ENCODE measurements at places on chromosomes 7 and 10. TPM values are rescaled to one million over a fixed set of nuclear protein-coding genes. Genes with fewer than 3 reads are reported as not detected.

DNA sequence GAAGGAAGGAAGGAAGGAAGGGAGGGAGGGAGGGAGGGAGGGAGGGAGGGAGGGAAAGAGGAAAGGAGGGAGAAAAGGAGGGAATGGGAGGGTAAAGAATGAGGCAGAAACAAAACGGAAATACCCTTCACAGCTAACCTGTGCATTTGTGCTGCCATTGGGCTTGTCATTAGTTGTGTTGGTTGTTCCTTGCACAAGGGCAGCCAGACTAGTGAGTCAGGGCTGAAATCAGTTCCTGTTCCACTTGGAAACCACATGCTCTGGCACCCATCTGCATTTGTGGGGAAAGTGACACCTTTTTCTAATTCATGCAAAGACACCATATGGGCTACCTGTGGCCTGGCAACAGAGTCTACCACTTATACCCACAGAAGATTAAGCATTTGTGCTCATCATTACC lies 1004.0 kb upstream of the C7orf33 start:
- no peak for DNase-seq

DNA sequence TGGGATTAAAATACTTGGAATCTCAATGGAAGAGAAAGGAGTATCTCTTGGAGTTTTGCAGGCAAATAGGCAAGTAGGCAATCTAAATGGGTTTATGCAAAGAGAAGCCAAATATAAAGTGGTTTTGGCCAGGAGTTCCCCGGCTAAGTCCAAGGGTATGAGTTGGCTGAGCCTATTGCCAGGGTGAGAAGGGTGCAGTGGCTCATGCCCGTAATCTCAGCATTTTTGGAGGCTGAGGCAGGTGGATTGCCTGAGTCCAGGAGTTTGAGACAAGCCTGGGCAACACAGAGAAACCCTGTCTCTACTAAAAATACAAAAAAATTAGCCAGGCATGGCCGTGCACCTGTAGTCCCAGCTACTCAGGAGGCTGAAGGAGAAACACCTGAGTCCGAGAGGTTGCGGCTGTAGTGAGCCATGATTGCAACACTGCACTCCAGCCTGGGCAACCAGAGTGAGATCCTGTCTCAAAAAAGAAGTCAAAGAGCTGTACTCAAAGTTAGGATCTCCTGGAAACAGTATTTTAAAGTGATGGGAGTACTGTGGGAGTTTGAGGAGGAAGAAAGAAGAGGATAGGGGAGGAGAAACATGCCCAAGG lies 130.4 kb upstream of the RAB18 start:
- DNase-seq: no peak

HPS1 gene
- 52.4 TPM for total RNA-seq

SP8 gene
- not detected for total RNA-seq

AS3MT gene
- total RNA-seq: 0.49 TPM
